ENCODE measurements at places on chromosomes 4 and X.

DNA sequence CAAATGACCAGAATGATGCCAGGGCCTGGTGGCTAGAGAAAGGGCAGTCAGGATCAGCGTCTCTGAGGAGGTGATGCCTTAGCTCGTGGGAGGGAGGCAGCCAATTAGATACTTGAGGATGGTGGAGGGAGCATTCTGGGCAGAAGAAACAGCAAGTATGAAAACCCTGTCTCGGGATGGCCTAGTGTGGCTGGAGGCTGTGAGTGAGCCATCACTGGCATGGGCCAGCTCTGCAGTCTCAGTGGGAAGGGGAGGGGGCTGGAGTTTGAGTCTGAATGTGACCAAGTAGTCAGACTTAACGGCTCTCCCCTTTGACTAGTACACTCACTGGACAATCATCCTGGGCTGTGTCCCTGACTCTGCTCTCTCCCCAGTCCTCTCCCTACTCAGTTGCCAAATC, 7.1 kb downstream of the CNGA2 start:
- no peak for DNase-seq

GRCh38 chr4:120769227-120769626, 153.3 kb downstream of the PRDM5 start:
- DNase-seq = no peak

- no peak for DNase-seq
These were observed 11.4 kb downstream of the FTSJ1 start for GRCh38 chrX:48487362-48487798.

GRCh38 chr4:178414042-178414441, 971.8 kb upstream of the AGA start:
- DNase-seq = no peak

DNA sequence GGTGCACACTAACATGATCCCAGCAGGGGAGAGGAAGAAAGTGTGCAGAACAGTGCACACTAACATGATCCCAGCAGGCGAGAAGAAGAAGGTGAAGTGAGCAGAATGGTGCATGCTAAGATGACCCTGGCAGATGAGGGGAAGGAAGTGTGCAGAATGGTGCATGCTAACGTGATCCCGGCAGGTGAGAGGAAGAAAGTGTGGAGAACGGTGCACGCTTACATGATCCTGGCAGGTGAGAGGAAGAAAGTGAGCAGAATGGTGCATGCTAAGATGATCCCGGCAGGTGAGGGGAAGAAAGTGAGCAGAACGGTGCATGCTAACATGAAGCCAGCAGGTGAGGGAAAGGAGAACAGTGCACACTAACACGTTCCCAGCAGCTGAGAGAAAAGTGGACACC, 83.7 kb downstream of the ACOX3 start:
- no peak for DNase-seq

DNA sequence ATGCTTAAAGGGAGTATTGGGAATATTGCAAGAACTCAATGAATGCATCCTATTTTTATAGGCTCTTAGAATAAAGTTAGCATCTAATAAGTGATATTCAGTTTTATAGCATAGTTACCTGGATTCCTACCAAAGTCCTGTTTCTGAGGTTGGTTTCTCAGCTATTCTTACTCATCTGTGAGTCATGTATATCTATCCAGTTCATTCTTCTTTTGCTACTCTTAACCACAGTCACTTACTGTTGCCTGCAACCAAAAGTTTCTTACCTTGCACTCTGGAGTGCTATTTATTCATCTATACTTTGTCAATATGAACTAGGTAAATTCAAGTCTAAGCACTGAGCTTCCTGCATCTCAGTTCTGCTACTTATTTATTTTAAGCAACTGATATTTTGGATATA, 322.5 kb downstream of the HS3ST1 start:
- DNase-seq = no peak

DNA sequence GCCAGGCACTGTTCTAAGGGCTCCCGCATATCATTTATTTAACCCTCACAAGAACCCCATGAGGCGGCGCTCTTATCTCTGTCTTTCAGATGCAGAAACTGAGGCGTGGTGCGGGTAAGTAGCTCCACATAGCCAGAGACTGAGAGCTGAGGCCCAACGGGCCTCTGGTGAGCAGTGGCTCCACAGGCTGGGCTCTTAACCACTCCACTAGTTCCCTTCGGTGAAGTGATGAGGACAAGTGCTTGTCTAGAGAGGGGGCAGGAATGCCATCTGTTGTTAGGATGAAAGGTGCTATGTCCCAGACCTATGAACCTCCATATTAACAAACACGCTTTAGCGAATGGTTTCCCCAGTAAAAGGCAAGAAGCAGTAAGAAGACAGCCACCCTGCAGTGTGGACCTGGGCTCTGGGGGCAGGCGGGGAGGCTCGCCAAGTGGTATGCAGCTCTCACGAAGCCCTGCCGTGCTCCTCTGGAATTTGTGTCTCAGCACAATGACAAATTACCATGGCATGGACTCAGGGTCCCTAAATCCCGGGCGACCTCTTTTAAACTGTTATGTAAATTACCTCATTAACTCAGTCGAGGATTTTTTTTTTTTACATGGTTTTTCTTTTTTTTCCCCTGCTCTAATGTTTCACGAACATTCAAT, 20.9 kb upstream of the S100G start:
- DNase-seq = no peak

GRCh38 chrX:116824785-116825184, 362.0 kb upstream of the CT83 start:
- no peak for DNase-seq

- DNase-seq = no peak
These were observed 122.8 kb downstream of the TBL1X start for GRCh38 chrX:9587642-9588041.

DNA sequence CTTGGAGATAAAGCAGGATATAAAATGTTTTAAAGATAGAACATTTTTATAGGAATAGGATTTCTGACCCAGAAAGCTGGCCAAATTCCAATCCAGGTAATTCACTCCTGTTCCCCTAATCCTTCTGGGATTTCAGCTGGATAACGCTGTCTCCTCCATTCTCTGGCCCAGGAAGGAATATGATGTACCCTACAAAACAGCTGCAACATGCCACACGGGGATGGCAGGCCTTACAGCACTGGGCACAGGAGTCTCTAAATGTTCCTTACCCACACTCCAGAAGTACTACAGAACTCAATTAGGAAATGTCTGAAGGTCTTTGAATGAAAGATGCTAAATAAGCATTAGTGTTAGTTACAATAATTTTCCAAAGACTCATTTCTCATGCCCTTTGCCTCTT, 15.8 kb downstream of the CAMK2D start:
- no peak for DNase-seq

DNA sequence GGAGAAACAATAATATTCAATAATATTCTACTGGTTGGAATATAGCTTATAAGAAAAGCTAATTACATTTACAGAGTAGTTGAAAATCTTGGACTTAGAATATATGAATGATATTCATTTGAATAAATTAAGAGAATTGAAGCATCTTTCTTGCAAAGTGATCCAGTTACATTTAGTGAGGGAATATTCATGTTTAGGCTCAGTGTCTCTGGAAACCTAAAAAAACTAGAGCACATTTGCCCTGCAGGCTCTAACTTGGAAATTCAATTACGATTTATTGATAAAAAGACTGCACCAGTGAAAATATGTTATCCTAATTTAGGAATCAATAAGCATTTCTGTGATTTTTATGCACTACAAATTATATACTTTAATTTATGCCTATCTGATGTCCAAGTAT, 58.3 kb upstream of the RAP1GDS1 start:
- DNase-seq = no peak

DNA sequence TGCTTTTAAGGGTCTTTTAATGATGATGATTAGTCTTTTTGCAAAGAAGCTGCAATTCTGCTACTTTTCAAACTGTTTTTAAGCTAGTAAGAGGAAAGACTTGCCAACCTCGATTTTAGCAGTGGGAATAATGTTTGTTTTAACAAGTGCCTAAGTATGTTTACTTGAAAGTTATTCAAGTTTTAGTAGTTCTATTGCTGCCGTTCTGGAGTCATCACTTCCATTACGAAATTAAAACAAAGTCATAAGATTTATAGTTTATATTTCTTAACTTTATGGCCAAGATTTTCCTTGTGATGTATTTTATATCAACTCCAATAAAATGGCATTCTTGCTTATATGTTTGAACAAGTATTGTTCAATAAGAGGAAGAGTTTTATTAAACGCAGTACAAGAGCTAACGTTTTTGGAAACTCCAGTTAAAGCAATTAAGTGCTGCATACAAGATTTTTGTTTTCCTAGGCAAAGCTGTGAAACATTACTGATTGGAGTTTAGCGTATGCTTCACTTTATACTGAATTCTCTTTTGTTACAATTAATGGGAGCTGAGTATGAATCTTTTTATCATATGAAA, 211.3 kb downstream of the TENM3 start:
- DNase-seq = no peak

DNA sequence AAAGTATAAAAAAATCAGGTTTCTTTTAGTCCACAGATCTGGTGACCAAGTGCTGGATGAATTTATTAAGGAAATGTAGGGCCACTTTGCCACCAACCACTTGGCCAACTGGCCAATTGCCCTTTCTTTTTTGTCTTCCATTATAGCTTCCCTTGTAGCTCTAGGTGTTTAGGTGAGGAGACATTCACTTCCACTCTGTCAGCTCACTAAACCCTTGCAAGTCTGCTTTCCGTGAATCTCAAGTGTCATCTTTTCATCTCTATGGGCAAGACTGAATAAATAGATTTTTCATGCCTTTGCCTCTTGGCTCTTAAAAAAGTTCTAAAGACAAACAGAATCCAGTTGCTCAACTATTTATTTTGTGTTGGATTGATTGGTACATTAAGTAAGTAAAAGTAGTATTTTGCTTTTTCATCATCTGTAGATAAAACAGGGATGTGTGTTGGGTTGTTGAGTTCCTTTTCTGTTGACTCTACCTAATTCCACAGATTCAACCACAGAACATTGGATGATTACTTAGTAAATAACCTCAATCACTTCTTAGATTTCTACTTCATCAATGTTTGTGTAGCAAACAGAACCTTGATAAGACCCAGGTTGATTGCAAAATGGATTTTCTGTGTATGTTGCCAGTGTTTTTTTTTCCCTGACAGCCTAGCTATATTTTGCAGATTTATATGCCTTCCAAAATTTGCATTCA, 68.1 kb upstream of the GRXCR1 start:
- DNase-seq = no peak

- DNase-seq = no peak
These were observed 278.4 kb upstream of the AGTR2 start for GRCh38 chrX:115892056-115892708.

- DNase-seq = no peak
These were observed 112.5 kb downstream of the SH3KBP1 start for GRCh38 chrX:19774905-19775304.

DNA sequence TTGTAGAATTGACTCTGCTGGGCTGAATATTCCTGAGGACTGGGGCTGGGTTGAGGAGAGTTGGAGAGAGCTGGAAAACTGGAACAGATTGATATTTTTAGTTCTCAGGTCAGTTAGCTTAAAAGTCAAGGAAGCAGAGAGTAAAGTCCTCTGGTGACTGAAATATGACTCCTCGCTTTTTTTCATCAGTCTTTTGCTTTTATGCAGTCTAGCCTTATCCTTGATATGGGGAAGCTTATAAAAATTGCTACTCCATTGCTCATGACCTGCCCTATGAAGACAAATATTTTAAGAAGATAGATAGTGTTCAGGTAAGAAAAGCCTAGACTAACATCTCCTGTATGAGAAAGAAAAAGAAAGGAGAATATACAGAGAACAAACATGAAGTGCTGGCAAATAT, 152.7 kb downstream of the C4orf33 start:
- DNase-seq = no peak

DNA sequence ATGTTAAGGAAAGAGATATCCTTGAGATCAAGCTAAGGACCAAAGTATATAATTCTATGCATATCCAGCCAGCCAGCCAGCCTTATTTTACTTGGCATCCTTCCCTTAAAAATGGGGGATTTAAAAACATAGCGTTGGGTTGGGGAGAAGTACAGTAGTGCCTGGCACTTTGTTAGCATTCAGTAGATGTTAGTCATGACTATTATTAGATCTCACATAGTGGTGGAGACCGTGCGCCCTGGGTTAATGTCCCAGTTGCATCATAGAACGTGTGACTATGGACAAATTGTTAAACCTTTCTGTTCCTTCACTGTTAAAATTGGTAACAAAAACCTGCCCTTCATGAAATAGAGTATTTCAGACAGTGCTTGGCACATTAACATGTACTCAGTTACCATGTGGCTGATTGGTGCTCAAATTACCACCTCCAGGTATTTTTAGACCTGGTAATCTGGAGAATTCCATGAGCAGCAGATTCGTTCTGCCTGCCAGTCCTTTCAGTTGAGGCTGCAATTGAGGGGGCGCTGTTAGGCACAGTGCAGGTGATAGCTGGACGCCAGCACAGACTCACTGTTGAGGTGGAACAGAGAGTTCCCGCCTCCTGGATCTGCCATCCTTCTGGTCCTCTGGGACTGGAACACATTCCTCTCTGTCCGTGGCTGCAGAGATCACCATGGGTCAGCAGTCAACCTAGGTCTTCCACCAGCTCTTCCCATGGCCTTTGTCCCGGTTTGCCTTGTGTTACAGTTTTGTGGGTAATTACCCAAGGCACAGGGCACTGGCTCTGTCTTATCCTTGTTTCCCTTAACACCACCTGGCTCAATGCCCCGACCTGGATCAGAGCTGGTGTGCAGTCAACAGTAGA, 31.7 kb downstream of the RBBP7 start:
- no peak for DNase-seq

GRCh38 chr4:179110816-179111215, 1668.6 kb upstream of the AGA start:
- no peak for DNase-seq

- DNase-seq = no peak
These were observed 13.4 kb upstream of the ADH4 start for GRCh38 chr4:99157478-99157935.

- no peak for DNase-seq
These were observed 93.9 kb downstream of the MID1 start for GRCh38 chrX:10526451-10526850.

GRCh38 chrX:68824565-68825125, 4.2 kb upstream of the EFNB1 start:
- DNase-seq = no peak

DNA sequence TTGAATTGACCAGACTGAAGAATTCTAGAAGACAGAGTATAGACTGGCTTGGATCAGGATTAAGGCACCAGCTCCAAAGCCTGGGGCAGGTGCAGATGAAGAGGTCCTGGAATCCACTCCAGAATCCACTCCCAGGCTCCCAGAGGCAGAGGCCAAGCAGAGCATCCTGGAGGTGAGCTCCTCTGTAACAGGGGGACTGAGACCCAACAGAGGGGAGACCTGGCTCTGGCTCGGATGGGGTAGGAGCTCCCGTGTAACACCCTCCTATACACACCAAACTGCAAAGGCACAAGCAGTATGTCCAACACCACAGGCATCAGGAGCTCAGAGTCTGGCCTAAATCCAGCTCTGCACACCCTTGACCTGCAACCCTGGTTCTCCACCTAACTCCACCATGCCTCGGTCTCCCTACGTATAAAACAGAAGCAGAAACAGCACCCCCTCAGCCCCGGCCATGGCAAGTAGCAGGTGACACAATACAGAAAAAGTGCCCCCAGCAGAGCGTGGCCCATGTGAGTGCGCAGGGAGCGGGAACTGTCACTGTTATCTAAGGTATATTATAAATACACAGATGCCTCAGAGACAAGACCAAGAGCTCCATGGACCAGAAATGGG, 14.9 kb downstream of the RNF212 start:
- DNase-seq = no peak

GRCh38 chrX:130110379-130111219, at the start of gene ELF4:
Gene ELF4 (minus strand): TSS chrX:130110497. CDS start chrX:130081330, 29,167 bp downstream.
- peak; percentile 65 for DNase-seq

Data from T-helper 1 cell (primary cell).